ENCODE measurements at places on chromosomes 3 and 15. TPM values are rescaled to one million over a fixed set of nuclear protein-coding genes. Genes with fewer than 3 reads are reported as not detected.
A peak's percentile ranks its signal among the peaks of the same experiment; 100 is the strongest.

SNTN gene
- not detected for total RNA-seq

GHSR gene
- not detected for total RNA-seq

ASB14 gene
- total RNA-seq = not detected

LMAN1L gene
- 0.14 TPM for total RNA-seq

THAP10 gene
- 0.22 TPM for total RNA-seq

SPINT1 gene
- 3.4 TPM for total RNA-seq

CRTC3 gene
- 28.9 TPM for total RNA-seq

SLC2A2 gene
- not detected for total RNA-seq

SNUPN gene
- total RNA-seq = 34.1 TPM

MCTP2 gene
- total RNA-seq = 12.6 TPM

SERPINI2 gene
- total RNA-seq = not detected

AHSG gene
- total RNA-seq = not detected

GRCh38 chr3:114456742-114457141 is 162.9 kb downstream of the TIGIT start:
- no peak for DNase-seq
- H3K4me1 ChIP-seq = peaks cover 7% of the 10 kb centered on the region
- no peaks in the 10 kb centered on the region for H3K36me3 ChIP-seq

DNA sequence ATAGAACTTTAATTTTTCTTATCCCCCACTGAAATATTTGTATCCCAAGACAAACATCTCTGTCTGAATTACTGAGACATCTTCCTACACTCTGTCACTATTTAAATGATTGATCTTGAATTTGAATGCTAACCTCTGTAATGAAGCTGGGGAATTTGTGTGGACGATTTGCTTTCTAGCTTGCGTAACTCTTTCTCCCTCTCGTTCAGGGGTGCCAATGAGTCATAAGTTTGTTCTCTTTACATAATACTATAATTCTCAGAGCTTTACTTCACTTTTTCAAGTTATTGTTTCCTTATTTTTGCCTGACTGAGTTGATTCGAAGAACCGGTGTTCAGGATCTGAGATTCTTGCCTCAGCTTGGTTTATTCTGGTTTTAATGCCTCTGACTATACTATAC is 783.3 kb upstream of the CADM2 start:
- DNase-seq = no peak
- no peak overlapping the region for H3K4me3 ChIP-seq
- no peaks in the 10 kb centered on the region for H3K4me1 ChIP-seq
- no peaks in the 10 kb centered on the region for H3K27me3 ChIP-seq
- H3K27ac ChIP-seq = no peak overlapping the region

DNA sequence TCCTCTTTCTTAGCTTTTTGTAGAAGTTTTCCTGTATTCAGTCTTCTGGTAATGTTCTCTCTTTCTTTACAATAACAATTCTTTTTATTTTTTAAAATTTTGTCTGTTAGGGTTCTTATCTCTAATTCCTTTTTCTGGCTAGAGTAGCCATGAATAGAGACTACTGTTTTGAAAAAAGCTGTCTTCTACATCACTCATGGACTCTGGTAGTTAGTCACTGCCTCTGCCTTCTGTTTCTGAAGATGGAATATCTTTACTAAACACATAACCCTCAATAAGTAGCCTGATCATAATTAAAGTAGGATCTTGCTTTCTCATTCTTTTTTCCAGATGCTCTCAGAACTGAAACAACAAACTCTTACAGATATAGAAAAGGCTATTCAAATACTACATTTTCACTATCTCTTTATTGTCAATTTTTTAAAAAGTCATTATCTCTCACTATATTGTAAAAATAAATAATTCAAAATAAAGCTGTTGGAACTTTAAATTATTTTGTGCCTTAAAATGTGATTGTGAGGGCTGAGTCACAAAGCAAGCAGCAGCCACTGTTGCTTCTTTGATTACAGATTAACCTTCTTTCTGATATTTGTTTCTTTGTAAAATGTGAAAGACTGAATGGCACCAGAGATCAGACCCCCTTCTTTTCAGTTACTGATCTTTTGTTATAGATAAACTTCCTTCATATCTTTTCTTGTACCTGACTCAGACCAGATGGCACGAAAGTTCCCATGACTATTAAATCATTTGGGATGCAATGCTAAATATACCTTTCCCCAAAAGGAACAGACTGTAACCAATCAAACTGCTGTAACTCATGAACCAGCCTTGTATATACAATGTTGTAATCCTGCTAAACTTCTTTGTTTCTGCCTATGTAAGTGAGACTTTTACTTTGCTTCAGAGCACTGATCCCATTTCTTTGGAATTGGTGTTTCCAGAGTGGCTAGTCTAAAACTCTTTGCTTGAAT is 1159.5 kb downstream of the IGSF11 start:
- no peak for DNase-seq
- H3K27ac ChIP-seq = no peak overlapping the region
- H3K4me3 ChIP-seq = no peak overlapping the region
- H3K27me3 ChIP-seq = no peaks in the 10 kb centered on the region
- no peaks in the 10 kb centered on the region for H3K36me3 ChIP-seq

GRCh38 chr3:46612324-46612723 is at the start of gene FAM240A:
FAM240A (plus strand) TSS chr3:46612525; CDS start chr3:46612684, 159 bp downstream.
- peaks cover 2% of the 10 kb centered on the region for H3K4me1 ChIP-seq
- H3K36me3 ChIP-seq = no peaks in the 10 kb centered on the region
- no peak for DNase-seq
- H3K4me3 ChIP-seq = no peak within 1 kb of the TSS
- H3K27me3 ChIP-seq = peaks cover 12% of the 10 kb centered on the region
- no peak within 1 kb of the TSS for H3K27ac ChIP-seq

DNA sequence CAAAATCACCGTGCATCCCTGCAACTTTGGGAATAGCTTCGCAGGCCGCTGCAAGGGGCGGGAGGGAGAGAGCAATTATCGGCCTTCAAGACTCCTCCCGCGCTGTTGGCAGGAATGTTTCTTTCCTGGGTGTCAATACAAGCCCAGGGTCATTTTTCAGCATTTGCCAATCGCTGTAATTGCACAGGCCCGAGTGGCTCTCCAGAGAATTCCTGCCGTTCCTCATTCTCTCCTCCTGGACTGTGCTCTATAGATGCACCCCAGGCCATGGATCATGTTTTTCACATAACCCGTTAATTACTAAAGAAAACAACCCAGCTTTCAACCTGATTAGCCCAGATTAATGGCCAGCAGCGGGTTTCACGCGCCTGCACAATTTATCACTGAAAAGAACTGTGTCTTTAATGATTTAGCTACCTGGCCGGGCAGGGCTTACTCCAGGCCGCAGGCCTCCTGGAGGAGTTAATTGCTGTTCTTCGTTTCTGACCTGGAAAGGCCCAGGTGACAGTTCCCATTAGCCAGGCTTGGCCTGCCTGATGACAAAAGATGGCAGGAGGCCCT is 144.3 kb downstream of the OPA1 start:
- no peaks in the 10 kb centered on the region for H3K36me3 ChIP-seq
- H3K4me1 ChIP-seq = no peaks in the 10 kb centered on the region
- DNase-seq = no peak
- H3K27ac ChIP-seq = no peak overlapping the region
- H3K4me3 ChIP-seq = no peak overlapping the region

GRCh38 chr15:92882697-92883162 is 17.4 kb upstream of the CHD2 start:
- H3K4me1 ChIP-seq = peaks cover 72% of the 10 kb centered on the region
- H3K4me3 ChIP-seq = peak overlapping the region; percentile 87
- H3K27me3 ChIP-seq = peaks cover 5% of the 10 kb centered on the region
- peaks cover 39% of the 10 kb centered on the region for H3K36me3 ChIP-seq

- H3K36me3 ChIP-seq = no peaks in the 10 kb centered on the region
- H3K27me3 ChIP-seq = no peaks in the 10 kb centered on the region
- no peak for DNase-seq
- H3K27ac ChIP-seq = no peak overlapping the region
- peaks cover 32% of the 10 kb centered on the region for H3K4me1 ChIP-seq
These were observed 97.4 kb downstream of the SLC9A9 start for GRCh38 chr3:143750841-143751240.

DNA sequence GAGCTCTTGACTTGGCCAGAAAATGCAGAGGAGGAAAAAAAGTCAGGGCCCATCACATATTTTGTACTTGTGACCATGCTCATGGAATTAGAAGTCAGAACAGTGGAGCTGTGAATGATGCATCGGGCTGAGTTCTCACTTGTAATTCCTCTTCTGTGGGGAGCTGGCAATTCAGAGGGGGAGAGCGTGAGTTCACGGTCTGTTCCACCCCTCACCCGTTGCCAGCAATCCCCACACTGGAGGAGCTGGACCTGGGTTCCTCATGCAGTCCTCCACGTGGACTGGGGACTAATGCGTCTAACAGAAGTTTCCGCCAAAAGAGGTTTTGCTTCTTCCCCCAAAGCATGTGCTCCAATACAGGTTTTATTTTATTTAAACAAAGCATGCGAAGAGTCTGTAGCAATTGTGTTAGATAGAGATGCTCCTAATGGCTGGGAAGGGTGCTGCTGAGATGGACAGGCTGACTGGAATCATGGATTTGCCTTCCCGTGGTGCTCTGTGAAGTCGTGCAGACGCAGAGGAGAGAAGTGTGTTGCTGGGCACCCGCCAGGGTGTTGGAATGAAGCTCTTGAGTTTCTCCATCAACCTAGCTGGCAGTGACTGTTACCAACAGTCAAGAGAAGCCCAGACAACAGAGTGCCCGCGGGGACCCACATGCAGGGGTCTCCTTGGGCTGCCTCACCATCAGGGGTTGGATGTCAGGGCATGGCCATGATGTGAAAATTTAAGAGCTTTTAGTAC is 77.4 kb upstream of the PCSK6 start:
- no peaks in the 10 kb centered on the region for H3K4me1 ChIP-seq
- H3K36me3 ChIP-seq = no peaks in the 10 kb centered on the region
- H3K27me3 ChIP-seq = peaks cover 24% of the 10 kb centered on the region
- no peak for DNase-seq
- H3K4me3 ChIP-seq = no peak overlapping the region

DNA sequence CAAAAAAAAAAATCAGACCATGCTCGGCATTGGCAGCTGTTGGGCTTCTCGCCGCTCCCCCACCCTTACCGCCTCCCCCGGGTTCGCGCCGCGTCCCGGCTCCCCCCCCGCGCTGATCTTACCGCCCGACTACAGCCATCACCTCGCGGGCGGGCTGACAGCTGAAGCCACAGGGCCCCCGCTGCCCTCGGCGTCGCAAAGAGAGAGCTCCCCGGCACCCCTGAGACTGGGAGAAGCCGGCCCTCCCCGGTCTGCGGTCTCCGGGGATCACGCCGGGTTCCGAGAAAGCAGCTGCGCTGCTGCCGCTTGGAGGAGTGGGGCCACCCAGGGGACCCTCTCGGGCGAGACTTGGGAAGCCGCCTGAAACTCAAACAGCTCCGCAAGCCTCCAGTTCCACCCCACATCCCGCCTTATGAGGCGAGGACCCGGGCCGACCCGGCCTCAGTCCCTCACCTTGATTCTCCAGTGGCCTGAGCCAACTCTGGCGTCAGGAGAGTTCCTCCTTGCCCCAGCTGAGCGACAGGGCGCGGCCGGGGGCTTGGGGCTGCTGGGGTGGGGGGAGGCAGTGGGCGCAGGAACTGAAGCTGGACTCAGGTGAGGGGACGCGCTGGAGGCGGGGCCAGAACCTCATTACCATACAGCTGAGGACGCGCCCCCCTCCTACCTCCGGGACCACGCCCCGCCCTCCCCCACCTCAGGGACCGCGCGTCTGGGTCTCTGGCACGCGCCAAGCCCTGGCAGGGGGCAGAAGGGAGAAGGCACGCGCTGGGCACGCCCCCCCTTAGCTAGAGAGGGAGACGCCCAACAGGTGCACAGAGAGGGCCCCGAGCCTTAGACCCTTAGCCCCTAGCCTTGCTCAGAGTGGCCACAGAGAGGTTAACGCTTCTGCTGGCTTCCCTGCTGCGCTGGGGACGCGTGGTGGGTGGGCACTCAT is 1.0 kb upstream of the DLL4 start:
- peak overlapping the region; percentile 61 for H3K4me3 ChIP-seq
- H3K27me3 ChIP-seq = peaks cover 82% of the 10 kb centered on the region
- no peak overlapping the region for H3K27ac ChIP-seq
- H3K36me3 ChIP-seq = no peaks in the 10 kb centered on the region
- H3K4me1 ChIP-seq = peaks cover 31% of the 10 kb centered on the region
- peak; percentile 27 for DNase-seq

GRCh38 chr3:160697637-160698380 is 20.8 kb downstream of the ARL14 start:
- no peak overlapping the region for H3K4me3 ChIP-seq
- peaks cover 4% of the 10 kb centered on the region for H3K4me1 ChIP-seq
- H3K27ac ChIP-seq = no peak overlapping the region
- no peaks in the 10 kb centered on the region for H3K36me3 ChIP-seq
- DNase-seq = no peak

GRCh38 chr15:74365598-74366445 is 1.6 kb downstream of the CYP11A1 start:
- no peaks in the 10 kb centered on the region for H3K36me3 ChIP-seq
- peaks cover 43% of the 10 kb centered on the region for H3K27me3 ChIP-seq
- H3K4me1 ChIP-seq = peaks cover 3% of the 10 kb centered on the region
- H3K4me3 ChIP-seq = peak overlapping the region; percentile 62
- no peak overlapping the region for H3K27ac ChIP-seq
- DNase-seq = peak; percentile 49

GRCh38 chr3:156181509-156181908 is 61.1 kb downstream of the KCNAB1 start:
- H3K36me3 ChIP-seq = no peaks in the 10 kb centered on the region
- H3K27ac ChIP-seq = no peak overlapping the region
- H3K4me1 ChIP-seq = no peaks in the 10 kb centered on the region

GRCh38 chr3:171092467-171092911 is 66.0 kb upstream of the SLC2A2 start:
- no peaks in the 10 kb centered on the region for H3K27me3 ChIP-seq
- no peak overlapping the region for H3K4me3 ChIP-seq
- no peak for DNase-seq

DNA sequence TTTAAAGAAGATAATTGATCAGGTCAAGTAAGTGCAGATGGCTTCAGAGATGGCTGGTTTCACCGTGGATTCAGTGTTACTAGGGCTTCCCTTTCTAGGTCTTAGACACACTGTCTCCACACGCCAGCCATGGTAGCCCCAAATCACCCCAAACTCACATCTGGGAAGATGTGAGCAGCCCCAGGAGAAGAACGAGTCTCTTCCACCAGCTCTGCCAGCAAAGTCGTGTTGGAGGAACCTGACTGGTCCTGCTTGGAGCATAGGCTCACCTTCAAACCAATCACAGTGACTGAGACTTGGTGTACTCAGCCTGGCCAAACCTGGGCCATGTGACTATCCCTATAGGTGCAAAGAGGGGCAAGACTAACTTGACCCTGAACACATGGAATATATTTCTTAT is 296.7 kb downstream of the RPLP1 start:
- H3K36me3 ChIP-seq = peaks cover 22% of the 10 kb centered on the region
- H3K4me1 ChIP-seq = peaks cover 42% of the 10 kb centered on the region
- no peak overlapping the region for H3K27ac ChIP-seq
- no peak overlapping the region for H3K4me3 ChIP-seq
- DNase-seq = no peak
